ENCODE measurements at places on chromosomes 11 and 22.

- DNase-seq: no peak
Observed at GRCh38 chr22:27851974-27852746, 50.6 kb upstream of the MN1 start.

DNA sequence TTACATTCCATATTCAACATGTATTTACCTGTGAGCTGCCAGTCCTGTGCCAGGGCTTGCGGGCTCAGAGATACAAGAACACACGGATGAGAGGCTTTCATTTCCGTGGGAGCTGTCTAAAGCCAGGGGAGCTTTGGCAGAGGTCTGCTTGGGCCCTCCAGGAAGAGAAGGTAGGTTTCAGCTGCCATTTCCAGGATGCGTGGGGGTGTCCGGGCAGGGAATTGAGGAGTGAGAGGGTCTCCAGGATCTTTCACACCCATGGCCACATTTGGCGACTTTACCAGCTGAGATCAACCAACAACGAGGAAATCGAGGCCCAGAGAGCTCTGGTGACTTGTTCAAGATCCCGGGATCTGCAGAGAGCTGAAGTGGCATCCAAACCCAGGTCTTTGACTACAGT, 119.6 kb downstream of the BUD13 start:
- no peak for DNase-seq

DNA sequence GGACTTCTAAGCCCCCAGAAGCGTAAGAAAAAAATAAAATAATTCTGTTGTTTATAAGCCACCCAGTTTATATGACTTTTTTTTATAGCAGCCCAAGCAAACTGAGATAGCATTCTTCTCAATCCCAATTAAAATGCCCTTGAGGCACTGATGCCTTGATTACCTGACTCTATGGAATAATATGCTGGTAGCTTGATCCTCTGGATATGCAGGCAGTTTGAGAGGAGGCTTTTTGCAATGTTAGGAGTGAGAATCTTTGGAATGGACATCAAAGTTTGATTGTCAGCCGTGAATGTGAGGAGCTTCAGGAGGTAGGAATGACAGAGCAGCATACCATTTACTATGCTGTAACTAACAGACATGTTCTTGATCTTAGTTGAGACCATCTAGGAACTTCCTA, 275.6 kb downstream of the AASDHPPT start:
- no peak for DNase-seq

- no peak for DNase-seq
Observed at GRCh38 chr22:22210375-22210774, 34.2 kb upstream of the VPREB1 start.

DNA sequence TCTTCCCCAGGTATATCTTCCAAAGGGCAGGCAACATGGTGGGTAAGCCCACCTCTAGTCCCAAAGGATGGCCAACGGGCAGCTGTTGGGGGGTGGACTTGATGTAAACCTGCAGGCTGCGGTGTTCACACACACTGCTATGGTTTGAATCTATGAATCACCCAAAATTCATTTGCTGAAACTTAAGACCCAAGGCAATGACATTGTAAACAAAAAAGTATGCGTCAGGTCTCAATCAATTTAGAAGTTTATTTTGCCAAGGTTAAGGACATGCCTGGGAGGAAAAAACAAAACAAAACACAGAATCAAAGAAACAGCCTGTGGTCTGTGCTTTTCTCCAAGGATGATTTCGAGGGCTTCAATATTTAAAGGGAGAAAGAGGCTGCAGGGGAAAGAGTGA, 18.3 kb downstream of the RCN1 start:
- no peak for DNase-seq

GRCh38 chr22:42080287-42080686, 787 bp downstream of the SMDT1 start:
- DNase-seq: no peak

- DNase-seq: no peak
Observed at GRCh38 chr22:37153901-37154300, 4.2 kb upstream of the IL2RB start.

DNA sequence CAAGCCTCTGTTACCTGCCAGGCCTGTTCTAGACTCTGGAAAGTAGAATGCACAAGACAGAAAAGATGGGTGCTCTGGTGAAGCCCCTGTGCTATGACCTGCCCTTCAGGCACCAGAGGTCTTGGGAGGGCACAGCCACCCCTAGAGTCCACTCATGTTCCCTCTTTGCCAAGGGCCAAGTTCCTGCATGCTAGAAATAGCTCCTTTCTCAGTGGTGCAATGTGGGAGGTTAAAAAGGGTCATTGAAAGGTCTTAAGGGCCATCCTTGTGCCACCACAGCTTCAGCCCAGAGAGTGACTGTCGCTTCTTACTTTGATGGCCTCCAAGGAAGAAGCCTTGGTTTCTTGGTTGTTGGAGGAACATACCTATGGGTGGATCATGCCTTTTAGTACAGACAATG, 84.6 kb upstream of the PARVA start:
- no peak for DNase-seq

- no peak for DNase-seq
Observed at GRCh38 chr11:47714554-47715081, 551 bp downstream of the AGBL2 start.

Measured in GDM1 (cell line).